ENCODE measurements at places on chromosomes 12 and 14.
A peak's percentile ranks its signal among the peaks of the same experiment; 100 is the strongest.

- peak; percentile 85 for DNase-seq
Measured at GRCh38 chr12:102879144-102879763, 37.8 kb downstream of the PAH start.

GRCh38 chr12:91874086-91874865, 271.4 kb downstream of the BTG1 start:
- DNase-seq, result no peak

GRCh38 chr14:69183735-69184134, 7.6 kb upstream of the EXD2 start:
- no peak for DNase-seq

DNA sequence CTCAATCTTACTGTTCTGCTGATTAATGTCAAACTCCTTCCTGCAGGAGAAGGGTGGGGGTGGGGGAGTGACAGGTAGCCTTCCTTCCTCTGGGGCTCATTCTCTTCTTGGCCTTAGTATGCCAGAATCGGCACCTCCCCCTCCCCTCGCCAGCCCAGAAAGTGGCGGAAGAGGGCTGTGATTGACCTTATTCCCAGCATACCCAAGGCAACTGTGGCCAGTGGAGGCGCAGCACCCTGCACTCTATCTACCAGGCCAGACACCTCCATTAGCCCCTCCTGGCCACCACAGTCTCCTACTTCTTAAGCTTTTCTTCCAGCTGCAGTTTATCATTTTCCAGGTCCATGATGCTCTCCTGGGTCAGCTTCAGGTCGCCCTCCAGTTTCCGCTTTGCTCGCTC, 15.5 kb downstream of the MYH6 start:
- DNase-seq, result no peak

DNA sequence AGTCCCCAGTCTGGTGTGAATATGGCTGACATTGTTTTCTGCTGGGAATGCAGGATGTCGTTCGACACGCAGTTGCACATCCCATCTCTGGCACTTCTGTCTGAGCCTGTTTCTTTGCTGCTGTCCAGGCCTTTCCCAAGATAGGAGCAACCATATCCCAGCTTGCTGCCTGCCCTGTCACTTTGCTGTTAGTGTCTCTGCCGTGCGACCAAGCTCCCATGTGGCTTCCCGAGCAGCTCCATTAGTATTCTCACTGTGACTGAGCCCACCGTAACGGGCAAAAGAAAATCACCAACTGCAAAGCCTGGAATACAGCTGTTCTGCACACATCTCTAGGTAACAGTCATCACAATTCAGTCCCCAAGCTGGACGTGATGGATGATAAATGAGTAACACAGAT, 66.0 kb upstream of the CPSF6 start:
- DNase-seq, result no peak

- DNase-seq, result no peak
Measured at GRCh38 chr12:53593707-53594106, 32.5 kb downstream of the ATF7 start.

DNA sequence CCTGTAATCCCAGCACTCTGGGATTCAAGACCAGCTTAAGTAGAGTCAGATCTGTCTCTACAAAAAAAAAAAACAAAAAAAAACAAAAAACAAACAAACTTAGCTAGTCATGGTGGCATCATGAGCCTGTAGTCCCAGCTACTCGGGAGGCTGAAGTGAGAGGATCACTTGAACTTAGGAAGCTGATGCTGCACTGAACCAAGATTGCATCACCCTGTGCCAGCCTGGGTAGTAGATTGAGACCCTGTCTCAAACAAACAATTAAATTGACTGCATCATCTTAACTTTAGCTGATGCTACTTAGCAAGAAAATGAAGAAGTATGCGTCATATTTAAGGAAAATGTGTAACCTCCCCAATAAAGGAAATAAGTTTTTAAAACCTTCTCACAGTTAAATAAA, 136.6 kb upstream of the ATXN7L3B start:
- DNase-seq, result no peak

DNA sequence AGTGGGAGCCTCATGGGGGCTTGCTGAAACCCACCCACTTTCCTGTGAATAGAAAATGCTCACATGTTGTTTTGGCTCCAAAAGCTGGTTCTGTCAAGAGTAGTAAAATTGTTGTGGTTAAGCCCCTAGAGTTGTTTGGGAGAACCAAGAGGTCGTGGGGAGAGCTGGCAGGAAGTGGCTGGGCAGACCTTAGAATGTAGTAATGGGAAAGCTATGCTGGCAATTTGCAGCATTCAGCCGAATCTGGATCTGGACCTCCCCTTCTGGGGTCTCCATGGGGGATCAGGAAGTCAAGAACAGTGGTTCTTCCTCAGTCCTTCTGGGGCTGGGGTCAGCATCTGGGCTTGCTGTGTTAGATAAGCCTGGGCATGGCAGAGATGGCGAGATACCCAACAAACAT, 150.6 kb upstream of the TBX3 start:
- DNase-seq, result no peak

DNA sequence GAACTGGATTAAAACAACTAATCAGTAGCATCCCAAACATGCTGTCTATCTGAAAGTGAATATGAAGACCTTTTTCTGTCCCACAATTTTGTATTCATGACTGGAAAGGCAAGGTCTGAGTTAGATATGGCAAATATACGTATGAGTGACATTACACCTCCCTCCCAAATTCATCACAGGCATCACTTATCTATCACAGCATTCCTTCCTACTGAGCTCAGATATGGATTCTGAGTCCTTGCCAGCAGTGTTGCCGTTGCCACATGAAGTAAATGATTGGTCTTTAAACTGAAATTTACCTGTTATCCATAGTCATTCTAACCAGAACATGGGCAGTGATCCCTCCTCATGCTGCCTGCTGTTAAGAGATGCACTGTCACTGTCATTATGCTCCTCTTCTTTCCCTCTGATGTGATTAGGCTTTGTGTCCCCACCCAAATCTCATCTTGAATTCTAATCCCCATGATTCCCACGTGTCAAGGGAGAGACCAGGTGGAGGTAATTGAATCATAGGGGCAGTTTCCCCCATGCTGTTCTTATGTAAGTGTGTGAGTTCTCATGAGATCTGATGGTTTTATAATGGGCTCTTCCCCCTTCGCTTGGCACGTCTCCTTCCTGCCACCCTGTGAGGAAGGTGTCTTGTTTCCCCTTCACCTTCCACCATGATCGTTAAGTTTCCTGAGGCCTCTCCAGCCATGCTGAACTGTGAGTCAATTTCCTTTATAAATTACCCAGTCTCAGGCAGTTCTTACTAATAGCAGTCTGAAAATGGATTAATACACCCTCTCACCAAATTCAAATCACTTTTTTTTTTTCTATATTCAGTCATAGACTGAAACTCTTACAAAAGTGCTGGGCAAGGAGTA, 288.4 kb downstream of the NUAK1 start:
- no peak for DNase-seq

GRCh38 chr12:75483431-75483830, 2.9 kb downstream of the GLIPR1 start:
- no peak for DNase-seq

- DNase-seq, result no peak
Measured at GRCh38 chr12:49293056-49293956, 1.6 kb upstream of the PRPH start.

DNA sequence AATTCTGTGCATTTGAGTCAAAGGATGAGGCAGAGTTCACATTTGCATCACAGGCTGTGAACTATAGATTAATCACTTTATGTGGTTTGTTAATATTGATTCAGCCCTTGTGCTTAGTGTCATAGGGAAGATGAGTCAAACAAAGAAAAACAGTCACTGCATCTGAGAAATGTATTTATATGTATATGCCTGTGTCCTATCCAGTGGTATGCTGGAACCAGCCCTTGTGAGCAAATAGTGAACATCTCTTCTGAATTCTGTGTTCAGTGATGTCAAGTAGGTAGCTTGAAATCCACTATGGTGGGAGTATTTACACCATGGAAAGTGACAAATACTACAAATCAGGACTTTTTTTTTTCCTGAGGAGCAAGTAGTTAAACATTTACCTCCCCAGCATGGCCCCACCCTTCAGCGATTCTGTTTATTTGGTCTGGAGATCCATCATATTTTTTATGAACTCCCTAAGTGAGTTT, 128.5 kb downstream of the HMGA2 start:
- no peak for DNase-seq

DNA sequence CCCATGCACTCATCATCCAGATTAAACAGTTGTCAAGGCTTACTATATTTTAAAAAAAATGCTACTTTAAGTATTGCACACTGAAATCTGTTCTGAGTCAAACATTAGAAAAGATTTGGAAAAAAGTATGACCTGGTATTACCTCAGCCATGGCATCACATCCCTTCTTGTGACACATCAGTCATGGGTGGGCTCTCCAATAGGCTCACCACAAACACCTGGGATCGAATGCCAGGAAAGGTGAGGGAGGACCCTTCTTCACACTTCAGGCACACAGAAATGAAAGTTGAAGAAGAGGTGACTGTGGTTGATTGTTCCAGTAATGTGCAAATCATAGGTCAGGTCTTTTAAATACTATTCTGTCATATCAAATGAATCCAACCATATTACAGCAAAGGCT, 36.6 kb upstream of the GZMB start:
- DNase-seq, result no peak

- no peak for DNase-seq
Measured at GRCh38 chr12:92133795-92134637, 11.6 kb downstream of the BTG1 start.

- DNase-seq, result peak; percentile 5
Measured at GRCh38 chr12:105083031-105083430, 1.2 kb downstream of the ALDH1L2 start.

GRCh38 chr12:104671409-104672095, 214.8 kb downstream of the CHST11 start:
- peak; percentile 70 for DNase-seq

DNA sequence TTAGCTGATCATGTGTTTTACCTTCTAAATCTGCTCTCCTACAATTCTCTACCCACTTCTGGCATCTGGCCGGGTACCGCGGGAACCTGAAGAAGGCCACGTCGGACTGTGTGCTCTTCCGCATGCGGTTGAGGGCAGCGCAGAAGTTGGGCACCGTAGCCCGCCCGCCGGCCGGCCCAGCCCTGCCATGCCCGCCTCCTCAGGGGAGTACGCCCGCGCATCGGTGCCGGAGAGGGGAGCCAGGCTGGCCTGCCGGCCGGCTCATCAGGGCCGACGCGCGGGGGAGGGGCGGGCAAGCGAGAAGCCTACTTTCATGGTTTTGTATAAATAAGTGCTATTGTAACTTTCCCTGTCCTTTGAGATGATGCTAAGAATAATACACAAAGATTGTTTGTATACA, 19.9 kb upstream of the ADAMTS20 start:
- DNase-seq, result no peak

- no peak for DNase-seq
Measured at GRCh38 chr14:90132821-90133570, 71.2 kb downstream of the KCNK13 start.

DNA sequence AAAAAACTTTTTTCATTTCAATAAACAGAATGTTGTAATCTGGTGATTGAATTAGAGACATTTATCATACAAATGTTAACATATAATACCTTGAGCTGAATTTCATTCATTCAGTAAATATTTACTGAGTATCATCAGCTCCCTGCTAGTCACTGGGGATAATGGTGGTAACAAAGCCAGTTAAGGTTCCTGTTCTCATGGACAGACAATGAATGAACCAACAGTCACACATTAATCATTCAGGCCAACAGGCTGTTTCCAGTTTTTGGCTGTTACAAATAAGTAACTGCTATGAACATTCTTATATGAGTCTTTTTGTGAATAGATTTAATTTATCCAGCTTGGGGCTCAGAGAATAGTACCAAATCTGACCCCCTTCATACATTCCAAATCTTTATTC, 13.5 kb downstream of the EXD2 start:
- DNase-seq, result no peak

GRCh38 chr12:9273276-9273675, 65.1 kb upstream of the PZP start:
- no peak for DNase-seq

GRCh38 chr12:54439521-54440255, 20.6 kb upstream of the ITGA5 start:
- DNase-seq, result peak; percentile 75

DNA sequence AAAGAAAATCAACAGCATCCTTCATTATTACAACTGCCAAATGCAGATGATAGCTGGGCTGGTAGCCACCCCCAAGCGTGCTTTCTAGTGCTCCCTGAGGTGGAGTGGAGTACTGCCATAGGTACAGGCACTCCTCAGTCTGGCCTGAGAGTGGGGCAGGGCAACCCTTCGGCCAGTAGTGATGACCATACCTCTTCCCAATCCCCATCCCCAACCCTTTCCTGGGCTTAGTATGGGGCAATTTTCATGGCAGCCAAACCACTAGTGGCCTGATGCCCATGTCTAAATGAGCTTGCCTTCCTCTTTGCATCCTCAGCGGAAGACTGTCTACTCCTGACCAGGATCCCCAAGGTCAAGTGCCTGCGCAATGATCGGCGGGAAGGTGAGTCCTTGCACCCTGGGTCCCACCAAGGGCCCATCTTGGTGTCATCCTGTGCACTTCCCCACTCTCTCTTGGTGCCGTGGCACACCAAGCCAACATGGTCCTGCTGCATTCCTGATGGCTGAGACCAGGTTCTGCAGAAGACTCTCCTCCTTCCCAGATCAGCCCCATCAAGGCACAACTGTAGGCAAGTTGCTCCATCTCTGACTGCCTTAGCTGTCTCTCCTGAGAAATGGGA, 65.8 kb downstream of the GALNT16 start:
- no peak for DNase-seq

GRCh38 chr14:33634631-33635030, 316.2 kb downstream of the EGLN3 start:
- no peak for DNase-seq

- DNase-seq, result no peak
Measured at GRCh38 chr14:51933191-51933590, 56.2 kb upstream of the RTRAF start.

DNA sequence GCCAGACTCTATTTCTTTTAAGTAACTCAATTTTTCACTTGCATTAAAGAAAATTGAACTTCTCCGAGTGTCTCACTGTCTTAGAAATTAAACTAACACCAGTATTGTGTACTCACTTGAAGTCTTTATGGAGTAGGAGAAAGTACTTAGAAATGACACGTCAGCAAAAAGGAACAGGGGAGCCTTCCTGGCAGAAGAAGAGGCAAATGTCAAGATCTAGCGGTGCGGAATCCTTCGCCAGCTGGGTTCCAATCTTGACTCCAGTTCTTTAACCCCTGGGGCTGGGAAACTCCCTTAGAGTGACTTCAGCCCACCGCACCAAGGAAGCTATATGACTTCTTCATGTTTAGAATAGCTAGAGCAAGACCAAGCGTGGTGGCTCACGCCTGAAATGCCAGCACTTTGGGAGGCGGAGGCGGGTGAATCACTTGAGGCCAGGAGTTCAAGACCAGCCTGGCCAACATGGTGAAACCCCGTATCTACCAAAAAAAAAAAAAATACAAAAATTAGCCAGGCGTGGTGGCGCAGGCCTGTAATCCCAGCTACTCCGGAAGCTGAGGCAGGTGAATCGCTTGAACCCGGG, 34.4 kb downstream of the WBP11 start:
- DNase-seq, result no peak

DNA sequence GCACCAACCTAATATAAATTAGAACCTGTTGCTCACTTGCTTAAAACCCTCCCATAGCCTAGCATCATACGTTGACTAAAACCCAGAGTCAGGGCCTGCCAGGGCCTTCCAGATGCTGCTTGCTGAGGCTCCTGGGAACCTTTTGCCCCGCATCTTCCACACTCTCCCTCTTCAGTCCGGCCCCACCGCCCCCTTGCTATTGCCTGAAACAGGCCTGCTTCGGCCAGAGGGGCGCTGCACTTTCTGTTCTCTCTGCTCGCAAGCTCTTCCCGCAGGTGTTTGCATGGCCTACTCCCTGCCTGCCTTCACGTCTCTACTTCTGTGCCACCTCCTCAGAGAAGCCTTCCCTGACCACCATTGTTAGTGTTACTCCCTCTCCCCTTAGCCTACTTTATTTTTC, 13.7 kb upstream of the TCTN2 start:
- no peak for DNase-seq

GRCh38 chr14:85528080-85528896, 1.7 kb upstream of the FLRT2 start:
- DNase-seq, result peak; percentile 86

All from Ammon's horn (tissue), 1 donor.